ENCODE measurements at places on chromosomes 3 and 15.

DNA sequence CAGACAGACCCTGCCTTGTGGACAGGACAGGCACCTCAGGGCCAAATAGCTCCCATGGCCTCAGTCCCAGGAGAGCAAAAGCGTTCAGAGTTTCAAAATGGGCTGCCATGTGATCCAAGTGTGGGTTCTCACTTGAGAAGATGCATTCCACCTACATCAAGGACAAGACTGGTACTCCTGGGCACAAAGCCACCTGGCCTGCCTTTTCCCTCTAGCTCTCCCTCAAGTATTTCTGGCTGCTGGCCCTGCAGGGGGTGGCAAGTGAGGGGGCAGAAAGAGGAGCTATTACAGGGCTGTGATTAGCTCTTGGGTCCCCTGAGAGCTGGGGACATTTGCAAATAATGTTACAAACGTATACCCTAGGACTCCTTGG lies 6.5 kb upstream of the COL7A1 start:
- DNase-seq, result no peak

GRCh38 chr15:62840526-62841268 lies 201.8 kb upstream of the TPM1 start:
- DNase-seq, result no peak

- no peak for DNase-seq
Observed at GRCh38 chr15:101781928-101782327, 21.4 kb upstream of the OR4F6 start.

DNA sequence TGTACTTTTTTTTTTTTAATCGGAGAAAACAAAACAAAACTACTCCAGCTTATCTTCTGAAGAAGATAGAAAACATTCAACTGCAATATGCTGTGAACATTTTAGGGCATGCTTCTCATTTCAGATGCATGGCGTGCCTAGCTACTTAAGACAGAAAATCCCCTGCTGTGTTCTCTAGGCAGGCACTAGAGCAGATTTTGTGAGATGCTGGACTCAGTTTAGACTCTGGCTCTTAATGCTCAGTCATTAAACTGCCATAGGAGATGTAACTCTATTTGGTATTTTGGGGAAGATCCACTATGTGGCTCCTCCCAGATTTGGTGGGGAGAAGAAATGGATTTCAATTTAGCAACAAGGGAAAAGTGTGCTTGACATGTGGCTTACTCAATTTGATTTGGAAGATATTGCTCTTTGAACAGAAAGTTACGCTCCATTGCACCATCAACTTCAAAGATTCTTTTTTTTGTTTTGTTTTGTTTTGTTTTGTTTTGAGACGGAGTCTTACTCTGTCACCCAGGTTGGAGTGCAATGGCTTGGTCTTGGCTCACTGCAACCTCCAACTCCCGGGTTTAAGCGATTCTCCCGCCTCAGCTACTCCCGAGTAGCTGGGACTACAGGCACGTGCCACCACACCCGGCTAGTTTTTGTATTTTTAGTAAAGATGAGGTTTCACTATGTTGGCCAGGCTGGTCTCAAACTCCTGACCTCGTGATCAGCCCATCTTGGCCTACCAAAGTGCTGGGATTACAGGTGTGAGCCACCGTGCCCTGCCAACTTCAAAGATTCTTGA lies 62.0 kb upstream of the LEKR1 start:
- no peak for DNase-seq

DNA sequence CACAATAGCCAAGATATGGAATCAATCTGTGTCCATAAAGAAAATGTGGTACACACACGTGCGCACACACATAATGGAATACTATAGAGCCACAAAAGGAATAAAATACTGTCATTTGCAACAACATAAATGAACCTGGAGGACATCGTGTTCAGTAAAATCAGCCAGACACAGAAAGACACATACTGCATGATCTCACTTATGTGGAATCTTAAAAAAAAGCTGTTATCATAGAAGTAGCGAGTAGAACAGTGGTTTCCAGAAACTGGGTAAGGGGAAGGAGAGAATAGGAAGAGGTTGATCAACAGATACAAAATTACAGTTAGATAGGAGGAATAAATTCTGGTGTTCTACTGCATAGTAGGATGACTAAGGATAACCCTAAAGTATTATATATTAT lies 11.1 kb downstream of the ATOSA start:
- DNase-seq, result no peak

DNA sequence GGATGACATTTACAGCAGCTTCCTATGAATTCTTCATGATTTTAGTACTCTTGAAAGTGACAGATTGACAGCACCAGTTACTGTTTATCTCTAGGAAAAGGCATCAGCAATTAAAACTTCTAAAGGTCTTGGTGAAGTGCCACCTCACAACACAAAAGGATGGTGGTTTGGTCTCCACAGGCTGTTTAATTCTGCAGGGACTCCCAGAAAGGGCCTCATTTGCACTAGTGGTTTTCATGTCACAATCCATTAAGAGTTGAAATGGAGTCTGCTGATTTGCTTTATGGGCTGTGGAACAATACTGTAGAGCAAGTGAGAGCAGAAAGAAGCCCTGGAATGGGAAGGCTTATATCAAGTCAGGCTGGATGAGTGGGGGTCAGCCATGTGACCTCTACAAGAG lies 225.3 kb upstream of the KCNMB2 start:
- no peak for DNase-seq

DNA sequence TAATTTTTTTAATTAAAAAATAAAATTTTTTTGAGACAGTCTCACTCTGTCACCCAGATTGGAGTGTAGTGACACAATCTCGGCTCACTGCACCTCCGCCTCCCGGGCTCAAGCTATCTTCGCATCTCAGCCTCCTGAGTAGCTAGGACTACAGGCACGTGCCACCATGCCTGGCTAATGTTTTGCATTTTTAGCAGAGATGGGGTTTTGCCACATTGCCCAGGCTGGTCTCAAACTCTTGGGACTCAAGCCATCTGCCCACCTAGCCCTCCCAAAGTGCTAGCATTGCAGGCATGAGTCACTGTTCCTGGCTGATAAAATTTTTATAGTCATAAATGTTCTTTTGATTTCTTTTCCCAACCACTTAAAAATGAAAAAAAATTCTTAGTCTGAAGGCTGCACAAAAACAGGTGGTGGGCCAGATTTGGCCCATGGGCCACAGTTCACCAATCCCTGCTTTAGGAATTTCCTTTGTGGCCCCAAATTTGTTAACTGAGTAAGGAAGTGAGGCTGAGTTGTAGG lies 9.2 kb downstream of the UBA5 start:
- no peak for DNase-seq

DNA sequence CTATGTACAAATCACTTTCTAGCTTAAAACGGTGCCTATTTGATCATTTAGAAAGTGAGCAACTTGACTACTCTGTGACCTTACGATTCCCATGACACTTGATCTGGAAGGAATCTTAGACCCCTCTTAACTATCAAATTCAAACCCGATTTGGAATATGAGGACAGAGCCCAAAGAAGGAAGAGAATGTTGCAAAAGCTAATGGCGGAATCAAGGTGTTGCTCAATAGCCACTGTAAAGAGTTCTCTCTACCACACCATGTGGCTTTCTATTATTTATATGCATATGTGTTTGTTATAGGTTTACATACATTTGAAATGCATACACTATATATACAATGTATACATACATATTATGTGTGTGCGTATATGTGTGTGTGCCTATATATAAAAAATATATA lies 39.9 kb downstream of the PYDC2 start:
- no peak for DNase-seq

DNA sequence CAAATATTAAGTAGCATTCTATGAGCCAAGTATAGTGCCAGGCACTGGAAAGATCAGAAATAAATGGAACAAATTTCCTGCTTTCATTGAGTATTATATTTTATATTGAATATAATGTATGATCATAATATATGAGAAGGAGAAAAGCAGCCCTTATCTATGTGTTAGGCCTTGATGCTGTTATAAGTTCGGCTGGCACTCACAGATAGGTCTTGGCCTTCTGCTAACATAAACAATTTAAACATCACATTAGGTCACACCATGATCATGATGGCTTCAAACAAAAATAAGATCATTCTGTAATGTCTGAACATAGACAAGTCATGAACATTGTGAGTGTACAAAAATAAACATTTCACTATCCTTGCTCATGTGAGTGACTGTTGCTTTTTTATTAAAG lies 584.0 kb upstream of the ZNF385D start:
- DNase-seq, result no peak

DNA sequence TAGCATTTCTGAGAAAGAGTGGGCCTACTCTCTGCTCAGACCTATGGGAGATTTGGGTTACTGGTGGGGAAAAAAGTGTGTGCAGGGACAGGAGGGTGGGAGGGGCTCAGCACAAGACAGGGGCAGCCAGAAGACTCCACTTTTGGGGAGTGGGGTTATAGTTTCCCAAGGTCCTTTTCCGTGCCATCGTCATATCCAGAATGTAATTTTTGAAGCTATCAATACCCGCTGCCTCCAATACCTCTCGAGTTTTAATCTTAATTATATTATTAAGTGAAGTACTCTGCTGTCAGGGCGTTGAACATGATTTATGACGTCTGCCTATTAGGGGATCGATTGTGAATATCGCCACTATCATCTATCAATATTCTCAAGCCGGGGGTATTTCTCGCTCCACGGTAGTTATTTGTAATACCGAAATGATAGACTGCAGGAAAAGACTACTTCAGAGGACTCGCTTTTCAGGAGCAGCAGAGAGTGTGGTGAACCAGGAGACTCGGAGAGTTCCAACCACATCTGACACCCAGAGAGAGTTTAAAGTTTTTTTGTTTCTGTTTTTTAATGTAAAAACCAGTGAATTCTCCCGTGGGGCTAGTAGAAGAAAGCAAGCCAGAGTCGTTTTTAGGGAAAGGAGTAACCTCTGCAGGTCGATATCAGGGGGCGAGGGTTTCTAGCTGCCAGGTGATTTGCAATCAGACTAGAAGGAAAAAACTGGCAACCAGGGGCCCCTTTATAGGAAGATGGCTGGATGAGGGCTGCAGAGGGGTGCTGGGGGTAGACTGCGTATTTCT lies 20.6 kb downstream of the NR2F2 start:
- DNase-seq, result no peak

- DNase-seq, result peak; percentile 67
Observed at GRCh38 chr15:88166082-88166993, 90.2 kb downstream of the NTRK3 start.

GRCh38 chr3:112635674-112636073 lies 5.3 kb downstream of the CCDC80 start:
- DNase-seq, result no peak

GRCh38 chr15:65355173-65355987 lies 22.4 kb downstream of the IGDCC3 start:
- DNase-seq, result no peak

- DNase-seq, result no peak
Observed at GRCh38 chr15:93231261-93231925, 142.4 kb upstream of the RGMA start.

DNA sequence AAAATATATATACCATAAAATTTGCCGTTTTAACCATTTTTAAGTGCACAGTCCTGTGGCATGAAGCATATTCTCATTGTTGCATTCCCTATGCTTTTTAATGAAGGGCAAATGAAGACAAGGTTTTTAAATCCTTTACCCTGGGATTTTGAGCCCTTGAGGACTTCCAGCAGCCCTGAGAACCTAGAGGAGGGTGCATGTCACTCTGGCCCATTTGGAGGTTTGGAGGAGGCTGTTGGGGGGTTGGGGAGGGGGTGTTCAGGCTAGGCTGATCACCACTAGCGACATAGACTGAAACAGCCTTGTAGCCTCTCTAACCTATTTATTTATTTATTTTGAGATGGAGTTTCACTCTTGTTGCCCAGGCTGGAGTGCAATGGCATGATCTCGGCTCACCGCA lies 86.0 kb downstream of the SMAD6 start:
- no peak for DNase-seq

- DNase-seq, result no peak
Observed at GRCh38 chr15:32833379-32833821, 115.6 kb downstream of the GREM1 start.

- DNase-seq, result no peak
Observed at GRCh38 chr15:37041042-37041441, 59.3 kb downstream of the MEIS2 start.

- DNase-seq, result no peak
Observed at GRCh38 chr3:29577250-29577649, 296.4 kb downstream of the RBMS3 start.

GRCh38 chr3:98628317-98628716 lies 34.9 kb upstream of the CPOX start:
- no peak for DNase-seq

- DNase-seq, result no peak
Observed at GRCh38 chr3:159865041-159865579, 123.5 kb upstream of the IL12A start.

GRCh38 chr3:140469491-140469890 lies 208.4 kb upstream of the TRIM42 start:
- DNase-seq, result no peak
